KBM-7 (cell line): ENCODE measurements at places on chromosomes 3 and 15.

GRCh38 chr3:5731100-5731499 is 543.6 kb downstream of the EDEM1 start:
- DNase-seq: peak; percentile 10

DNA sequence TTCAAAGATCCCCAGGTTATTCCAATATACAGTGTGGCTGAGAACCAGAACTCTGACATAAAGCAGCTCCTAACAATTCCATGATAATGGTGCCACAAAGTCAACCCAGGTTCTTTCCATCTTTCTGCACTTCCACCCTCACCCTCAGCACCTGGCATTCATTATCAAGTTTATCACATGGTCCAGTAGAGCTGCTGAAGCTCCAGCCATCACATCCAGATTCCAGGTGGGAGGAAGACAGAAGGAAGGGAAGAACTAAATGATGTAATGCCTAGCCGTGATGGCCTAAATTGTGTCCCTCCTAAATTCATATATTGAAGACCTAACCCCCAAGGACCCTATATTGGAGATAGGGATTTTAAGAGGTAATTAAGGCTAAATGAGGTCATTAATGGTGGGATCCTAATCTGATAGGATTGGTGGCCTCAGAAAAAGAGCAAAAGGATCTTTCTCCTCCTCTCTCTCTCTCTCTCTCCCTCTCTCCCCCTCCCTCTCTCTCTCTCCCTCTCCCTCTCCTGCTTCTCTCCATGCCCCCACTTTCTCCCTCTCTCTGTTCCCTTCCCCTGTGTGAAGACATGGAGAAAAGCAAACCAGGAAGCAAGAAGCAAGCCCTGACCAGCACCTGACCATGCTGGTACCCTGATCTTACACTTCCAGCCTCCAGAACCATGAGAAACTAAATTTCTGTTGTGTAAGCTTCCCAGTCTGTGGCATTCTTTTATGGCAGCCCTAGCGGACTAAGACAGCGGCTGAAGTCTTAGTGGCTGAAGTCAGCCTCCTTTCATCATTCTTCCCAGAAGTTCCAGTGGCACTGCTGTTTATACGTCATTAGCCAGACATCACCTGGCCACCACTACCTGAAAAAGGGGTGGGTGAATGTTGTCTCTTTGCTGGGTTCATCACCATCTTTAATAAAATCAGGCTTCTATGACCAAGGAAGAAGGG is 369.7 kb upstream of the PROK2 start:
- no peak for DNase-seq

DNA sequence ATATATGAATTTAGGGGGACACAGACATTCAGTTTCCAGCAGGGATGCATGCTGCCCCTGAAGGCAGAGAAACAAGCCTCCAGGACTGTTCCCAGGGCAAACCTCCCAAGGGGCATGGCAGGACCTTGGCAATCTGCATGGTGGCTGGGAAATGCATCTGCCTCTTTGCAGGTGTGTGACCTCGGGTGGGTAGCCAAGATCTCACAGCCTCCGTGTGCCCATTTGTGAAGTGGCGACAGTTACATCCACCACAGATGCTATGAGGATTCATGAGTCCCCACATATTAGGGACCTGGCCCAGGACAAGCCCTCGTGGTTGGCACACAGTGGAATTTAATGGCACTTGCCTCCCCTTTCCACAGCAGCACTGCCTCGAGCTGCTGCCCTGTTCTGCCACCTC is 29.9 kb downstream of the SLC28A1 start:
- DNase-seq: no peak

DNA sequence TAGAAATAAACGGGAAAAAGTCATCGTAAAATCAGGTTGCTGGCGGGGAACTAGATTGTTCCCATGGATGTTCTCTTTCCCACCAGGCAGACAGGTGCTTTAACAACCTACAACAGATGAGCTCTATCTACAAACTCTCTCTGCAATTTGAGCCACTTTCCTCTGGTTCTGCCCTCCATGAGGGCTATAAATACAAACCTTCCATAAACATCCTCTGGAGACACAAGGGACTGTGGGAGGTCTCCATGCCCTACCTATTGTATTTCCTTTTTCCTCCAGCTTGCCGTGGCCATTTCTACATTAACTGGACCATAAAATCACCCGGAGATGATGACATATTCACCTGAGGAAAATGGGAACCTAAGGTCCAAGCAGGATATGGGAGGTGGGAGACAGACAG is 151.1 kb downstream of the GABRB3 start:
- DNase-seq: no peak

DNA sequence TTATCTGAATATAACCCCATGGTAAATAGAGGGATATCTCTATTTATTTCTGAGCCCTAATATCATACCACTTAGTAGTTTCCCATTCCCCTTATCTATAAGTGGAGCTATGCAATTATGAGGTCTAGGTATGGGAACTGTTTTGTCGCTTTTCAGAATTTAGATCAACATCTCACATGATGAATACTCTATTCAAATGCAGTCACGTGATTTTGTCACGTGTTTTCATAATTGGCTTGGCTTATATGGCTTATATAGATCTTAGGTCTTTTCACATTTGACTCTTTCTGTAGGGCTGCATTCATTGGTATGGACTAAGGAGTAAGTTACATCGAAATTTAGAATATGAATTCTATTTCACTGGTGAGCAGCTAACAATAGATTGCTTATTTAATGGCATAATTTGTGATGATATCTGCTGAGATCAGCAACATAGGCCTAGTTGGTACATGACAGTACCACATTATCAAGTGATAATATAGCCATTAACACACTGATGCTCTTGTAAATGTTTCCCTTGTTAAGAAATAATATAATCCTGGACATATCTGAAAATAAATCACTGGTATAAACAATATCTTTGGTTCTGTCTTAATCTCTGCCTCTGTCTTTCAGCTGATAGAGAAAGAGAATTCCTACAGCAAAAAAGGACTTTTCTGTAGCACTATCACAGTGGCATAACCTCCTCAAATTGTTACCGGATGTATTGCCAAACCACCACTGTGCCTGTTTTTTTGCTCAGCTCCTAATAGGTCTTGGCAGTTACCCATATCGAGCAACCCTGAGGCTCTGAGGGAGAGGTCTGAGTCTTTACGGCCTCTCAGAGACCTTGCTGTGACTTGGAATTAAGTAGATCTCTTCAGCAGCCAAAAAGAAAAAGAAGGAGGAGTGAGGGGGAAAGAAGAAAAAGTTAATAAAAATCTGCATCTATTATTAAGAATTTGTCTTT is 357.1 kb downstream of the ZPLD1 start:
- DNase-seq: no peak

DNA sequence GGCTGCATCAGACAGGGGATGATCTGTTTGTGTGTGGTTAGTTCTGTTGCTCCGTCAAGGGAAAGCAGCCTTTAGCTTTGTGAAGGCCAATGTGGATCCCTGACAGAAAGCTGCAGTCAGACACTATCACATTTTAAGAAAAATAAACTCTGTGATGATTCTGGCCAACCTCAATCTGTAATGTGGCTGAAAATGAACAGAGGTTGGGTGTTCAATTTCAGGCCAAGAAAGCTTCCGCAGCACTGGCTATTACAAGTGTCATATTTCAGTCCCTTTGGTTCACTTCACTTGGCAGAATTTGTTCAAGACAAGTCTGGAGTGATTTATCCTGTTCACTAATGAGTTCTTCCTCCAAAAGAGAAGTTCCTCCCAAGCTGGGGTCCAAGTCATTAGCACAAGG is 571.8 kb upstream of the IL12A start:
- no peak for DNase-seq

DNA sequence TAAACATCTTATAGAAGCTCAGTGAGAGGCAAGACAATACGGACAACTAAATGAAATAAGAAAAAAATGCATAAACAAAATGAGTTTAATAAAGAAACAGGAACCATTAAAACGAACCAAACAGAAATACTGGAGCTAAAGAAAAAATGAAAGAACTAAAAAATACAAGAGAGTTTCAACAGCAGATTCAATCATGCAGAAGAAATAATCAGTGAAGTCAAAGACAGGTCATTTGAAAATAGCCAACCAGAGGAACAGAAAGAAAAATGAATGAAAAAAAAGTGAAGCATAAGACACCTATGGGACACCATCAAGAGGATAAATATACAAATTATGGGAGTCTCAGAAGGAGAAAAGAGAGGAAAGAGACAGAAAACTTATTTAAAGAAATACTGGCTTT is 42.5 kb upstream of the PRR20G start:
- no peak for DNase-seq

GRCh38 chr15:58573270-58573669 is 141.5 kb downstream of the LIPC start:
- DNase-seq: no peak

- DNase-seq: no peak
These were observed 4.5 kb downstream of the CEP19 start for GRCh38 chr3:196707566-196707965.

- DNase-seq: no peak
These were observed 94.9 kb downstream of the MFSD1 start for GRCh38 chr3:158896729-158897128.

GRCh38 chr15:86876387-86876944 is 796.8 kb downstream of the AGBL1 start:
- DNase-seq: no peak

- DNase-seq: no peak
These were observed 51.7 kb downstream of the WDR49 start for GRCh38 chr3:167602041-167602440.

DNA sequence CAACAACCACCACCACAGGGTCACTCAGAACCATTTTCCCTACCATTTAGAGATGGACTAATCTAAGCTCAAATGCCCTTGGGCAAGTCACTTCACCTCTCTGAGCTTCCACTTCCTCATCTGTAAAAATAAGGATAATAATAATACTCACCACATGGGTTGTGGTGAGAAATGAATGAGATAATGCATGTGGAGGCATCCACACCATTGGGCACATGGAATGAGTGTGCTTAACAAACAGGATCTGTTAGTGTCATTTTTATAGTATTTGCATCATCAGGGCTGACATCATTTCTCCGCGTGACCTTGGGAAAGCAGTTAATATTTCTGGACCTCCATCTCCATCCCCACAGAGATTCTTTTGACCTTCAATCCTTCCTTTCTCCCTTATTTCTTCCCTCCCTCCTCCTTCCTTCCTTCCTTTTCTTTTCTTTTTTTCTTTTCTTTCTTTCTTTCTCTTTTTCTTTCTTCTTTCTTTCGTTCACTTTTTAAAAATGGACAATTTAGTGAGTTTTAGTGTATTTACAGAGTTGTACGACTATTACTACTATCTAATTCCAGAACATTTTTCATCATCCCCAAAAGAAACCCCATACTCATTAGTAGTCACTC is 7.7 kb upstream of the RFT1 start:
- peak; percentile 14 for DNase-seq

DNA sequence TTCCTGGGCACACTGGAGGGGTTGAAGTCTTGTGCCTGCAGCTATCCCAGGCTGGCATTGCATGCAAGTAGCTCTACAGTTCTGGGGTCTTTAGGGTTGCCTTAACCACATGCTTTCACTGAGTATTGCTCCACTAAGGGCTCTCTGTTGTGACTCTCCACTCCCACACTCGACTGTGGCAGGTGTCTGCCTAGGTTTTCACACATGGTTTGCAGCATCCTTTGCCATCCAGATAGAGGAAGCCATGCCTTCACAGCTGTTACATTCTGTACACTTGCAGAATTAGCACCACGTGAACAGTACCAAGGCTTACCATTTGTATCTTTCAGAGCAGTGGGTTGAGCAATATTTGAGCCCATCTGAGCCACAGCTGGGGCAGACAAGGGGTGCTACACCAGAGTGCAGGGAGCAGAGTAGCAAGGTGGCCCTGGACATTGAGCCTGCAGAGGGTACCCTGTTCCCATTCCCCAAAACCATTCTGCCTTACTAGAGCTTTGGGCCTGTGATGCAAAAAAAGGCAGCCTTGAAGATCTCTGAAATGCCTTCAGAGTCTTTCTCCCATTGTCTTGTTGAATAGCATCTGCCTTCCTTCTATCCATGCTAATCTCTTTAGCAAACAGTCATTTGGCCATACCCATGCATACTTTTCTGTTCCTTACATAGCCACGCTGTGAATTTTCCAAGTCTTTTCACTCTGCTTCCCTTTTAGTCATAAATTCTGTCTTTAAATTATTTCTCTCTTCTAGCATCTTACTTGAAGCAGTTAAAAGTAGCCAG is 95.2 kb upstream of the PLCL2 start:
- no peak for DNase-seq

DNA sequence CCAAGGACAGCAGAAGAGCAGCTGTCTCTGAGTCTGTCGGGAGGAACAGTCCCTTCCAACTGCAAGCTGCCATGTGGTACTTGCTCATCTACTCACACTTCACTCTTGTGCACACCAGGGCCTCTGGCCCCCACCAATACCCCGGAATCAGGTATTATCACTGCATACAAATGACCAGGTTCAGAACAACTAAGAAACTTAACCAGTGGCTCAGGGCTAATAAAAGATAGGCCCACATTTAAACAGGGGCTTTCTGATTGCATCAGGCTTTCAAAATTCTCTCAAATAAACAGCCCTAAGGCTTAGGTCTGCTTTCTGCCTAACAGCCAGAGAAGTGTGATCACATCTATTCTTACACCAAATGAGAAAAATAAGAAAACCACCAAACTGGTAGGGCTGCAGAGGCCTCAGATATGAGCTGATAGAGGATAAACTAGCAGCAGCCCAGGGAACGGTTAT is 20.7 kb downstream of the CCDC12 start:
- no peak for DNase-seq

- no peak for DNase-seq
These were observed 152.8 kb upstream of the TBL1XR1 start for GRCh38 chr3:177350121-177350520.

DNA sequence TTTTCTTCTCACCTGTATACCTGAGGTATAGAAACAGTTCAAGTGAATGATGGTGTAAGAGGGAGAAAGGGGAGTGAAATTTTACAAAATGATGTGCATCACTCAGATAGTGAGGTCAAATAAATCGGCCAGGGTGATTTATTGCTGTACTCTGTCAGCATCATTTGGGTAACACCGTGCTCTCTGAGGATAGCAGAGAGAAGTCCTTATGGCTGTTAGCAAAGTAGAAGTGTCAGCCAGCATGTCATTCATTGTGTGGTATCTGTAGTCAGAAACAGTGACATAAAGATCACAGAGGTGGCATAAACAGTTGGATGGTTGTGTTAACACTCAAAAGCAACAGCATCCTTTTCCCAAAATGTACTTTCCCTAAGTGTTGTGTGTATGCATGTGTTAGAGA is 53.4 kb downstream of the PSMD6 start:
- no peak for DNase-seq

GRCh38 chr3:158810823-158811724 is 9.2 kb downstream of the MFSD1 start:
- no peak for DNase-seq

GRCh38 chr3:47961815-47962606 is 54.2 kb downstream of the MAP4 start:
- peak; percentile 23 for DNase-seq

- no peak for DNase-seq
These were observed 219.8 kb downstream of the ULK4 start for GRCh38 chr3:41742121-41742520.

GRCh38 chr3:134214239-134214638 is 36.4 kb downstream of the RYK start:
- DNase-seq: no peak

DNA sequence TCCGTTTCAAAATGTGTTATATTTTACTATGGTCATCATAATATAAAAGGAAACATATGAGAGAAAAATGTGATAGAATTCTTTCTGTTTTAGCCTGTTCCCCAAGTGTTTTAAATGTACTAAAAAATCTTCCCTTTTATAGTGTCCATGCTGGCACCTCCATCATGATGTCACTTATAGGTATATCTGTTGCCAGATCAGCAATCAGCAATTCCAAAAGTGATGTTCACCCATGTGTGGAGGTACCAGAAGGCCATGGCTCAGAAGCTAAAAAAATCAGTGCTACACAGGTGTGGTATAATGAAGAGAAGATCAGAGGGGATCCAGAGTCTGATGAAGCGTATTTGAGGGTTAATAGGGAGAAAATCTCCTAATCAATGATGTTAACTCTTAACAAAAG is 1.1 kb upstream of the GPR15 start:
- DNase-seq: no peak
